Hindlimb muscle (tissue), 1 donor: ENCODE measurements at places on chromosomes 3 and 15.

GRCh38 chr3:105809208-105809888 is 59.5 kb downstream of the CBLB start:
- no peak for DNase-seq

DNA sequence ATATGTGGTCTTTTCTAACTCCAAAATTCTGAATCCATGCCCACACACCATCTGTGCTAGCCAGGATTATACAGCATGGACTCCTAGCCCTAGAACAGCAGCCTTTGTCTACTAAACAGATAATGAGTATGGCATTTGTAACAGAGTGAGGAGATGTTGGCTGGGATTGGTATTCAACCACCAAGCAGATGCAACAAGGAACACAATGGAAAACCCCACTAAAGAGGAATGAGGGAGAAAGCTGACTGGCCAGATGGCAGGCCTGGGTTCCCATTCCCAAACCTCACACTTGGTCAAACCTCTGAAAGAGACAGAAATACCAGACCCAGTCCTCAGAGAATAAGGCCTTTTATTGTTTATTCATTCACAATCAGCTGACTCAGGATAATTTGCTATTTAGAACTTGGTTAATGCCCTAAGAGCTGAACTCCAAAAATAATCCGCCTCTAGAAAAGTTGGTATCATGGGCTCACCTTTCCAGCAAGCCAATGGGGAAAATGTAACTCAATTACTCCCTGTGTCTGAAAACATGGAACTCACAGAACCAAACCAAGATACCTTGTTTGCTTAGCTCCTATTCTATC is 145.6 kb downstream of the LRRC3B start:
- DNase-seq, result no peak

- no peak for DNase-seq
Measured at GRCh38 chr3:42662813-42663535, 9.5 kb downstream of the ZBTB47 start.

DNA sequence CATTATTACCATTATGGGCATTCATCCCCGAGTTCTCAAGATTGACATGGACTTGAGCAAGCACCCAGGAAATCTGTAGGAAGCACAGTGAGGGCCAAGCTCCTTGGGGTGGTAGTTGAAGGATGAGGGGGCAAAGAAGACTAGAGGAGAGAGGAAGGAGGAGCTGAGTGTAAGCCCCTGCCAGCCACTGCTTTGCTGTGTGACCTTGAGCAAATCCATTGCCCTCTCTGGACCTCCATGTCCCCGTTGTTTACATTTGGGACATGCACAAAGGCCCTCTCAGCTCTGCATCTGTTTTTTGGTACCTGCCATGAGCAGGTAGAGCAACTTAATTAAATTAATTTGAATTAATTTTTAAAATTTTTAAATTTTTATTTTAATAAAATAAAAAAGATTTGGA is 33.5 kb upstream of the SLC6A6 start:
- DNase-seq, result no peak

DNA sequence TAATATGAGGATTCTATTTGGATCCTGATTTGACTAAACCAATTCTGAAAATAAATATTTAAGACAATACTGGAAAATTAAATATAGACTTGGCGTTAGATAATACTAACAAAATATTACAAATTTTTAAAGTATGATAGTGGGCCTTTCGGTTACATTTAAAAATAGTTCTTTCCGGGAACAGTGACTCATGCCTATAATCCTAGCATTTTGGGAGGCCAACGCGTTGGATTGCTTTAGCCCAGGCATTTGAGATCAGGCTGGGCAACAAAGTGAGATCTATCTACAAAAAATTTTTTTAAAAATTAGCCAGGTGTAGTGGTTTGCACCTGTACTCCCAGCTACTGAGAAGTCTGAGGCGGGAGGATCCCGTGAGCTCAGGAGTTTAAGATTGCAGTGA is 30.3 kb upstream of the GADL1 start:
- no peak for DNase-seq

DNA sequence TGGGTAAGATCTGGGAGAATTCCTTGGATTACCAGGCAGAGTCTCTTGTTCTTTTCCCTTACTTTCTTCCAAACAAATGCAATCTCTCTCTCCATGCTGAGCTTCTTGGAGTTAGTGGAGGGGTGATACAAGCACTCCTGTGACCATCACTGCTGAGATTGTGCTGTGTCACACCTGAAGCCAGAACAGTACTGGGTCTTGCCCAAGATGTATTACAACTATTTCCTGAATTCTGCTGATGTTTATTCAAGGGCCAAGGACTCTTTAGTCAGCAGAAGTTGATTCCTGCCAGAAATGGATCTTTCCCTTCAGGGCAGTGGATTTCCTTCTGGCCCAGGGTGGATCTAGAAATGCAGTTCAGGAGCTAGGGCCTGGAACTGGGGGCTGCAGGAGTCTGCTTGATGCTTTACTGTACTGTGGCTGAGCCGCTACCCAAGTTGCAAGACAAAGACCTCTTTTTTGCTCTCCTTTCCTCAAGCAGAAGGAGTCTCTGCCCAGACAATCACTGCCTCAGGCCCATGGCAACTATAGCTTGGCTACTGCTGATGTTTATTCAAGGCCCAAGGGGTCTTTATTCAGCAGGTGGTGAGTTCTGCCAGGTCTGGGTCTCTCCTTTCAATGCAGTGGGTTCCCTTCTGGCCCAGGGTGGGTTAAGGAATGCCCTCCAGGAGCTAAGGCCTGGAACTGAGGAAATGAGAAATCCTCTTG is 98.8 kb downstream of the SH3GL3 start:
- DNase-seq, result no peak

GRCh38 chr3:37993460-37993819 is 2.9 kb downstream of the VILL start:
- no peak for DNase-seq

DNA sequence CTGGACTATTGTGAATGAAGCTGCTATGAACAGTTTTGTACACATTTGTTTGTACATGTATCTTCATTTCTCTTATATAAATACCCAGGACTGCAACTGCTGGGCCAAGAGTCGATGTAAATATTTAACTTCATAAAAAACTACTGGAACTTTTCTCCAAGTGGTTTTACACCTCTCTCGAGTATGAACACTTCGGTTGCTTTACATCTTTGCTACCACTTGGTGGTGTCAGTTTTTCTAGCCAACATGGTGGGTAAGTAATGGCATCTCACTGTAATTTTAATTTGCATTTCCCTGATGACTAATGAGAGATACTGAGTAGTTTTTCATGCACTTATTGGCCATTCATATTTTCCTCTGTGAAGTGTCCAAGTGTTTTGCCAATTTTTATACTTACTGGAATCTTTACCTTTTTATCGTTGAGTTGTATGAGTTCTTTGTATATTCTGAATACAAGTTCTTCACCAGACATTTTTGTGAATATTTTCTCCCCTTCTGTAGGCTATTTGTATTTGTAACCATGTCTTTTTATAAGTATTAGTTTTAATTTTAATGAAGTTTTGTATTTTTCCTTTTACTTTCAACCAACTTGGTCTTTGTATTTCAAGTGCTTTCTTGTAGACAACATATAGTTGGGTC is 44.4 kb downstream of the PCOLCE2 start:
- DNase-seq, result no peak

DNA sequence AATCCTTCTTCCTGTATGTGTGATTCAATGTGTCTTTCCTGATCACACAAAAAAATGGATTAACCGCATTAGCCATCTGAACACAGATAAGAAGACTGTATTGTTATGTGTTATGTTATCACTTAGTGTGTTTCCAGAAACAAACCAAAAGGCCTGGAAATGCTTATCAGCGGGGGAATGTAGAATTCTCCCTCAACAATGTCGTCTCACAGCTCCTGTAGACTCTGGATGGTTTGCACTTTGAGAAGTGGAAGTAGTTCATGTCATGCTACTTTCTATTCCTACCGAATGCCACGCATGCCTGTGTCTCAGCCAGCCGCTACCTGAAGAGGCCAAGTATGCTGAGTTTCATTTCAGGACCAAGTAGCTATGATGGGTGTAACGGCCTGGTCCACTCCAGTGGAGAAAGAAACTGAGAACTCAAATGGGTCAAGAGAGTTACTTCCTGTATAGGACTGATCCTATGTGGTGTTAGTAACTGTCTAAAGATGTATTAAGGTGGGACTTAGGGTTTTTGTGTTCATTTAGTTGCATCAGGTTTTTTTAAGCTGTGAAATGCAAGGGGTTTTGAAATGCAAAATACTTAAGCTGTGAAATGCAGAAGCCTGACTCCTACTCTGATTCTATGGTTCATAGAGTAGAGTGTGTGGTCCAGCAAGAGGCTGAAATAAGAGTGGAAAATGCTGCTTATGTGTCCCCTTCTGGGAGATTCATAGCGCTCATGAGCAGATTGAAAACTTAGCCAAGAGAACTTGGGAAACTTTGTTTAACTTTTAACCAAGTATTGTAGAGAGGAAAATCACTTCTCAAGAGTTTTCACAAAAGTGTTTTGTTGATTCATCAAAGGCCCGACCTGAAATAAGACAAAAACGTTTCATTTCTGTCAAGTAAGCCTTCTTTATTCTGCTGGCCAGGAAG is 118.5 kb upstream of the LMOD3 start:
- peak; percentile 11 for DNase-seq

- DNase-seq, result no peak
Measured at GRCh38 chr3:150922611-150923010, 17.4 kb upstream of the MINDY4B start.

DNA sequence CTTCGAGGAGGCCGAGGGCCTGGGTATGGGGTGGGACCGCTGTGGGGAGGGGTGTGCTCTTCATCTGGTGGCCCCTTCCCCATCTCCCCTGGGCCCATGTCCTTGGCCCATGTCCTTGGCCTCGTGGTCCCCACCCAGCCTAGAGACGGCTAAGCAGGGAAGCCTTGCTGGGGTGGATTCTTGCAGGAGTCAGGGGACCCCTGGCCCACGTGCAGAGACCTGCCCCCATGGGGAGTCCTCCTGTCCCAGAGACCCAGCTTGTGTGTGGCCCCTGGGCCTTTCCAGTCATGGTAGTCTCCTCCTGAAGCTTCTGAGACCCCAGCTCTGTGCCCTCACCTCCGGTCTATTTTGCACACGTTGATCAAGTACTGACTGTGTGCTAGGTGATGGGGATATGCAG is 97.4 kb downstream of the TBC1D2B start:
- no peak for DNase-seq

- DNase-seq, result peak; percentile 35
Measured at GRCh38 chr3:4615750-4616149, 122.6 kb downstream of the ITPR1 start.

DNA sequence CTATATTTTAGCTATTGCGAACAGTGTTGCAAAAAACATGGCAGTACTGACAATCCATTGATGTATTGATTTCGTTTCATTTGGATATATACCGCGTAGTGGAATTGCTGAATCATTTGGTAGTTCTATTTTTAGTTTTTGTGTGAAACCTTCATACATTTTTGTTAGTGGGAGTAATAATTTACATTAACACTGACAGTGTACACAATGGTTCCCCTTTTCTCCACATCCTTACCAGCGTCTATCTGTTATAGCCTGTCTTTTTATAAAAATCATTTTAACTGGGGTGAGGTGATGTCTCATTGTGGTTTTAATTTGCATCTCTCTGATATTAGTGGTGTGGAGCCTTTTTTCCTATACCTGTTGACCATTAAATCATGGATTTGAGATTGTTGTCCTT is 392.4 kb upstream of the ALCAM start:
- DNase-seq, result no peak

- DNase-seq, result no peak
Measured at GRCh38 chr15:98547275-98547674, 101.1 kb upstream of the IGF1R start.

DNA sequence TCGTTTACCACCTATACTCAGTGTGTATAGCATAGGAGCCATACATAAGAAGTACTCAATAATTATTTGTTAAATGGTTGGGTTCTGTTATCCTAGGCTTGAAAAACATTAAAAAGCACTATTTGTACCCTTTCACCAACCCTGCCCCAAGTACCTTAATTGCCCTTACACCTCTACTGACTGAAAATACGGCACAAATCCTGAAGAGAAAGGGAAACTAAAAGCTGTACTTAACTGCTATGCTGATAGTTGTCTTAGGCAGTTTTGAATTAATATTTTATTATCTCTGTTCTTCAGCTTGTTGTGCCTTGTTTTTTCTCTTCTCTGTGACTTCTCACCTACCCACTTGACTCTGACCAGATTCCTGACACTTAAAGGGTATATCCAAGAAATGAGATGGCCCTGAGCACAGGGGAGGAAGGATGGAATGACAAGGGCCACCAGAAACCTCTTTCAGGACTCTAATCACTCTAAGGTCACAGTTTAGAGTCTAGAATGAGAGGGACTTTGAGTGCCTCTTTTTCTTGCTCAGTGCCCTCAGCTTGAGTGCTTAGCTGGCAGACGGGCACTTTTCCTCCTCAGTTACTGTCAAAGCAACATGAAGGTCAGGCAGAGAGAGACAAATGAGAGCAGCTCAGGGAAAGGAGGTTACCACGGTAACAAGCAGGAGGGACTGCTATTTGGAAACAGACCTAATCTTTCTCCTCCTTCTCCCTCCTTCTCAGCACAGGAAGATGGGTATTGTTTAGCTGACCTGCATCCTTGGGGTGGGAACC is 136.5 kb downstream of the ZNF609 start:
- DNase-seq, result no peak

DNA sequence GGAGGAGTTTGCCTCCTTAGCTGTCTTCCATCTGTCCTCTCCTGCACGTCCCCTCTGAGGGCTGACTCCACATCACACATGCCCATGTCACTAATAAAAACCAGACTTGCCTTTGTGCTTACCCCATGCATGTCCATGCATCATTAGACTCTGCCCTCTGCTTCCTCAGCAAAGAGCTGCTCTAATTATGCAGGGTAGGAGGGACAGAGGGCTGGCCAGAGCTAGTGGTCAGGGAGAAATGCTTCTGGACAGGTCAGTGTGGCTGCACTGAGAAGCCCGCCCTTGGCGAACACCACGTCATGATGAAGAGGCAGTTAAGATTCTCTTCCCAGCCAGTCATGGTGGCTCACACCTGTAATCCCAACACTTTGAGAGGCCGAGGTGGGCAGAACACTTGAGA is 8.9 kb downstream of the CA12 start:
- no peak for DNase-seq

- no peak for DNase-seq
Measured at GRCh38 chr3:189121092-189121491, 50.7 kb upstream of the TPRG1 start.

DNA sequence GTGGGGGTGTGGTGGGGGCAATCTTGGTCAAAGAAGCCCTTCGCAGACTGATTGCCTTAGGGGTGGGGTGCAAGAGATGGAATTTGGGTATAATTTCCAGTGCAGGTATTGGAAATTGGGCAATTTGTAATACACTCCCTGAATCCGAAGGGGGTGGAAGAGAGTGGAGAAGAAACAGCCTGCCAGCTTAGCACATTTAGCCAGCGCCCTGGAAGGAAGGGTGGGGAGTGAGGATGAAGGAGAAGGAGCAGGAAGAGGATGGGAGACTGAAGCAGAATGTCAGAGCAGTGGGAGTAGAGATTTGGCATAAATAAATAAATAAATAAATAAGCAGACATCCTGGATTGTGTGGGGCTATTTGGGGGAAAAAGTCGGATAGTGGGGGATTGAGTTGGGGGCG is 1.6 kb downstream of the GAP43 start:
- DNase-seq, result no peak

- DNase-seq, result peak; percentile 31
Measured at GRCh38 chr3:55483196-55484095, 3.7 kb downstream of the WNT5A start.

GRCh38 chr15:64623347-64623996 is 151.9 kb downstream of the RBPMS2 start:
- DNase-seq, result no peak
